Activated T-helper 1 cell treated with anti-CD3 and anti-CD28 coated beads, Interleukin-12 subunit alpha, Interleukin-12 subunit beta, Interleukin-2, Interleukin-4 antibody, amounts not matched to agents 30 ng/mL and 10 ng/mL and 1 ng/mL, durations not matched to agents 14 hours and 24 hours and 36 hours (primary cell): ENCODE measurements at places on chromosomes 7 and 10.

DNA sequence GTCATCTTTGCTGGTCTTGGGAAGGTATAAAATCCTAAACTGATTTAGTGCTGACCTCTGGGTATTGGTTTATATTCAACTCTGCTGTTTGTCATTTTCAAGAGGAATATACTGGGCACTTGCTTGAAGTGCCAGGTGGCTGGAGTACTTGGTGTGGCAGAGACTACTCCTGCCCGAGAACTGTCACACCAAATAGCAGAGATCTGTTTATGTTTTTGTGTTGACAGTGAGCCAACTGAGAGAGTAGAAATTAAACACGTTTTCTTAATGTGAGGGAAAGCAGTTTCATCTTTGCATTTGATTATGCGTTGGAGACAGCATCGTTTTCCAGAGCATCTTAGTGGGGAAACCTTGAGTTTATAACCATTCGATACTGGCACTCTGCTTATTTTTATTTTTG, 174.4 kb downstream of the CDCA7L start:
- DNase-seq: no peak

GRCh38 chr7:38311329-38311937, 38.0 kb upstream of the TARP start:
- DNase-seq: no peak

GRCh38 chr10:131548176-131548575, 236.7 kb upstream of the TCERG1L start:
- DNase-seq: no peak

DNA sequence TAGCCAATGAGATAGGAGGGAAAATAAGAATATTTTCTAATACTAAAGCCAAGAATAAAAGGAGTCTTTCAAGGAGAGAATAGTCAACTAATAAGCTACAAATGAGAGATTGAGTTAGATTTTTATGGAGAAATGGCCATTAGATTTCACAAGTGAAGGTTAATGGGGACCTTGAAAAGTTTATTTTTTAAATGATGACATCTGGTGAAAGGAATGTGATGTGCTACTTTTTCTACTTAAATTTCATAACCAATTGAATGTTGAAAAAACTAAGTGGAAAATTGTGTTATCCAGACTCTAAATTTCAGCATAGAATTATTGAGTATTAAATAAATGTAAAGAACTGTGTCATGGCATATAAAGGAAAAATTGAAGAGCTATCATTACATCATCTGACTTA, 125.7 kb downstream of the TSPAN12 start:
- DNase-seq: no peak

GRCh38 chr10:22505911-22506685, 160.8 kb downstream of the SPAG6 start:
- DNase-seq: peak; percentile 12

DNA sequence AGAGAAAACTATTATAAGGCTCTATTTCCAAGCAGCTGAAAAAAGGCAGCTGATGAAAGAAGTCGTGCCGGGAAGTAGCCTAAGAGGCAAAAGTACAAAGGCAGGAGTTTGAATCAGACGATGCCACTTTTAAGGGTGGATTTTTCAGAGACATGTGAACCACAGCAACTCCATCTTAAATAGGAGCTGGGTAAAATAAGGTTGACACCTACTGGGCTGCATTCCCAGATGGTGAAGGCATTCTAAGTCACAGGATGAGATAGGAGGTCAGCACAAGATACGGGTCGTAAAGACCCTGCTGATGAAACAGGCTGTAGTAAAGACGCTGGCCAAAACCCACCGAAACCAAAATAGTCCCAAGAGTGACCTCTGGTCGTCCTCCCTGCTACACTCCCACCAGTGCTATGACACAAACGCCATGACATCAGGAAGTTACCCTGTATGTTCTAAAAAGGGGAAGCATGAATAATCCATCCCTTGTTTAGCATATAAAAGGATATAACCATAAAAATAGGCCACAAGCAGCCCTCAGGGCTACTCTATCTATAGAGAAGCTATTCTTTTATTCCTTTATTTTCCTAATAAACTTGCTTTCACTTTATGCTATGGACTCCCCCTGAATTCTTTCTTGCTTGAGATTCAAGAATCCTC, 45.5 kb upstream of the PRSS1 start:
- no peak for DNase-seq

GRCh38 chr7:552868-553635, 33.4 kb upstream of the PDGFA start:
- DNase-seq: no peak

GRCh38 chr10:73897693-73898092, 13.2 kb upstream of the PLAU start:
- DNase-seq: no peak

GRCh38 chr10:62305813-62306212, 37.2 kb upstream of the RTKN2 start:
- DNase-seq: no peak

DNA sequence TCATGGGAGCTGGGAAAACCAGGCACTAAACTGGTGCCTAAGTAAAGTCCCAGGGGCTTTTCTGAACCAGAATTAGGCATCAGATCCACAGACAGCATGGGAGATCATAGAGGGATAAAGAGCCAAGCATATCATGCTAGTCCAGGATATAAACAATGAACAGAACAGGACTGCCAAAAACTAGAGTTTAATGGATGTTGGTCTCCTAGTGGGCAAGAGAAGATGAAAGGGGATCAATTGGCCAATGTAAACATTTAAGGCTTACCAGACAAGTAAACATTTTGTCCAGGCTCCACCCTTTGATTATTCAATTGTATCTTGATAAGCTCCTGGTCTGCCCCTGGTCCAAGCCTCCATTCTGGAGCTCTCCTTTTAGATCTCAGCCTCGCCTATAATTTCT, 18.9 kb downstream of the MACC1 start:
- DNase-seq: no peak

GRCh38 chr7:132779164-132779563, 202.9 kb upstream of the PLXNA4 start:
- no peak for DNase-seq

- peak; percentile 20 for DNase-seq
These were observed 41.2 kb upstream of the VCL start for GRCh38 chr10:73956476-73957359.

GRCh38 chr10:71036297-71036966, 148.1 kb upstream of the PCBD1 start:
- no peak for DNase-seq

DNA sequence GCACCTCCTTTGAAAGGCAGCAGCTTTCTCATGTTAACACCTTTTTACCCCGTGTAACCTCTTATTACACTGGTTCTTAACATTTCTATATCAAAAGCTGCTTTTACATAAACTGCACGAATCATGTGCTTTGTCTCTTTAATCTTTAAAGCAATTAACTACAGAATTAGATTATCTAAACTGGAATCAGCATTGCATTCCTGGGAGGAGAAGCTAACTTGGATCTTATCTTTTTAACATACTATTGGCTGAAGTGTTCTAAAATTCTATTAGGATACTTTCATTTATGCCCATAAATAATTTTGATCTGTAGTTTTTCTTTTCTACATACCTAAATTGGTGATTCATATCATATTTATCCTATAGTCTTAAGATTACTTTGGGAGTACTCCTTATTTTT, 428.4 kb upstream of the IGFBP3 start:
- DNase-seq: no peak

- DNase-seq: no peak
These were observed 113.1 kb downstream of the ZMIZ1 start for GRCh38 chr10:79181698-79182521.

- DNase-seq: no peak
These were observed 106.1 kb downstream of the TNS3 start for GRCh38 chr7:47475880-47476227.

DNA sequence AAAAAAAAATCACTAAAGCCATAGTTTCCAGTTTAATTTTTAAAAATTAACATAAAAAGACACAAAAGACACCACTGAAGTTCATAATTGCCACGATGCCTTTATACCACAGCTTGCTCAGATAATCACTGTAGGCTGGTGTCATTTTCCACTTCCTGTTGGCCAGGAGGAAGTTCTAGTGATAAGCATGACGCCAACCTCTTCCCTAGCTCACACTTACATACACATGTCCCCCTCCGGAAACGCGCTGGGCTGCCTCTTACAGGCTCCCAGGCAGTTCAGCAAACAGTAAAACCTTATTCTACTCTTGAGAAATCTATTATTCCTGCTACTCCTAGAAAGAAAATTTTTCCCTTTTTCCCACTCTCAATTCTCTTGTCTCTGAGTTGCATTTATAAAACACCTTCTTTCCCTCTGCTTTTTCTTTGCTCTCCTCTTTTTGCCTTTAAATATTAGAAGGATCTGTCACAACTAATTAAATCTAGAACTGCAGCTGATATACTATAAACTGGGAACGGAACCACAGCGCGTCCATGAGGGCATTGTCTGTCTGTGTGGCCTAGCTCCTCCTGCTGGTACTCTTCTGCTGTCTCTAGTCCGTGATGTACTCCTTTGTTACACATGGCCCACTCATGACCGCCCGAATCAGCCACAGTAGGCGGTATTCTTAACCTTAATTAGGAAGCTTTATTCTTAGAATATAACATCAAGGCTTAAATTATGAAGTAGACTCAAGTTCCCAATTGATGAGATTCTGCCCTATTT, 664.9 kb downstream of the CNTNAP2 start:
- DNase-seq: no peak

DNA sequence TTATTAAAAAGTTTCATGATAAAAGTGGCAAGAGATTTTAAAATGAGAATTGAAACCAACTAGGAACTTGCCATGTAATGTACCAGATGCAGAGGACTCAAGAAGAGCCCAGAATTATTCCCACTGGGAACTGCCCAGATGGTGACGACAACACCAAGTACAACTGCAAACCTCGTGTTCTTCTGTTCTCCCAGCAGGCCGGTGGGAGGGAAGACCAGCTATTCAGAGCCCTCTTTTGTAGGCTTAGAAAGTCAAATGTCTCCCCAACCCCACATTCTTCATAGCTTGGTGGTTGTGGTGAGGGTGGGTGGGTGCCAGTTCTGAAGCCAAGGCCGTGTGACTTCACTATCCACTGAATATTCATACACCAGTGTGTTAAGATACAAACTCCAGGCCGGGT, 54.3 kb upstream of the ITGB1 start:
- no peak for DNase-seq

DNA sequence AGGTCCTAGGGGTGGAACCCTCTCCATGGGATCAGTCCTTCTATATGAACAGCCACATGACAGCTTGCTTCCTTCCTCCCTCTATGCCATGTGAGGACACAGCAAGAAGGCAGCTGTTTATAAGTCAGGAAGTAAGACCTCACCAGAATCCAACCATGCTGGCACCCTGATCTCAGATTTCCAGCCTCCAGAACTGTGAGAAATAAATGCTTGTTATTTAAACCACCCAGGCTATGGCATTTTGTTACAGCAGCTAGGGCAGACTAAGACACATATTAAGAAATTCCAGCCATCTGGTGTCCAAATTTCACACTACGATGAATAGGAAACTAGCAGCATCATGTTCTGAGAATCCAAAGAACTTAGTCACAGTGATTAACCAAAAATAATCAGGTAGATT, 140.1 kb downstream of the ZFAND4 start:
- no peak for DNase-seq

- no peak for DNase-seq
These were observed 84.4 kb upstream of the TNS3 start for GRCh38 chr7:47666164-47666862.

DNA sequence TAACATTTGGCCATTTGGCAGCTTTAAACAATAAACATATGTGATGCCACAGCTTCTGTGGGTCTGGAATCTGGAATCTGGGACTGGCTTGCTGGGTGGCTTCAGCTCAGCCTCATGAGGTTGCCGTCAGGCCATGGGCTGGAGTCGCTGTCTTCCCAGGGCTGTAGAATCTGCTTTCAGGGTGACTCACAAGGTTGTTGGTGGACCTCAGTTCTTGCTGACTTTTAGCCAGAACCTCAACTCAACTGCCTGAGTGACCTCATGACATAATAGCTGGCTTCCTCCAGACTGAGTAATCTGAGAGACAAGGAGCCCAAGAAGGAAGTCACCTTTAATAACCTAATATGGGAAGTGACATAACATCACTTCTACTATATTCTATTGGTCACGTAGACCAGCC, 44.6 kb upstream of the TSPAN13 start:
- DNase-seq: no peak

DNA sequence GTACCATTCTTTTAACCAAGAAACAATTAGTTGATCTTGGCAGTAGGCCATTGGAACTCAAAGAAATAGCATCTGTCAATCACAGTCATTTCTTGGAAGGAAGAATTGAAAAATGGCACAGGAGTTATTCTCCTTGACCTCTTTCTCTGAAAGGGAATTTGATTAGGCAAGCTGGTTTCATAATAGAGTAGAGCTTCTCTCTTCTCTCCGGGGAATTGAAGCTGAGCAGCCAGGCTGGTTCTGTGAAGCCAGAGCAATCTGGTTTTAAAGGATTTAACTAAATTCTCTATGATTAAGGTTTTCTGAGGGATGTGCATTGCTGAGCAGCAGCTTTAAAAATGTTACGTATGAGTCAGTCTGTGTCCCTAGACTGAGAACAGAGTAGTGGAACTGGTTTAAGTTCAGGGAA, 70.2 kb downstream of the AHCYL2 start:
- no peak for DNase-seq

- no peak for DNase-seq
These were observed 32.4 kb downstream of the TACC2 start for GRCh38 chr10:122021379-122021778.

- DNase-seq: no peak
These were observed 27.8 kb downstream of the COA1 start for GRCh38 chr7:43701500-43701854.

DNA sequence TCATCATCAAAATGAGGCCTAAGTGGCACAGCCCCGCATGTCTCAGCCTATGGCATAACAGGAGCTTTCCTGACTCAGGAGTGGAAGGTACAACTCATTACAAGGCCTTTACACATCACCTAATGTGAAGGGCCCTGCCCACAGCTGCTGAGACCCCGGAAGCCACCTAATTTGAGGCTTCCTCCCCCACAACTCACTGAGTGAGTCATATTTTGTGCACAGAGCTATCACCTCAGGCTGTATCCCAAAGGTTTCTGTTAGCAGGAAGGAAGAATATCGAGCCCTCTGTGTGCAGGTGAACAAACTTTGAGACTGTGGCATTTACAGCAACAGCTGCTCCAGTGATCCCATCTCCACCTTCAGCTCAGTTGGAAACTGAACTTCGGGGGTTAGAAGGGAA, 20.6 kb downstream of the HTR5A start:
- DNase-seq: peak; percentile 10

GRCh38 chr10:114520453-114520852, 116.2 kb upstream of the AFAP1L2 start:
- DNase-seq: no peak

DNA sequence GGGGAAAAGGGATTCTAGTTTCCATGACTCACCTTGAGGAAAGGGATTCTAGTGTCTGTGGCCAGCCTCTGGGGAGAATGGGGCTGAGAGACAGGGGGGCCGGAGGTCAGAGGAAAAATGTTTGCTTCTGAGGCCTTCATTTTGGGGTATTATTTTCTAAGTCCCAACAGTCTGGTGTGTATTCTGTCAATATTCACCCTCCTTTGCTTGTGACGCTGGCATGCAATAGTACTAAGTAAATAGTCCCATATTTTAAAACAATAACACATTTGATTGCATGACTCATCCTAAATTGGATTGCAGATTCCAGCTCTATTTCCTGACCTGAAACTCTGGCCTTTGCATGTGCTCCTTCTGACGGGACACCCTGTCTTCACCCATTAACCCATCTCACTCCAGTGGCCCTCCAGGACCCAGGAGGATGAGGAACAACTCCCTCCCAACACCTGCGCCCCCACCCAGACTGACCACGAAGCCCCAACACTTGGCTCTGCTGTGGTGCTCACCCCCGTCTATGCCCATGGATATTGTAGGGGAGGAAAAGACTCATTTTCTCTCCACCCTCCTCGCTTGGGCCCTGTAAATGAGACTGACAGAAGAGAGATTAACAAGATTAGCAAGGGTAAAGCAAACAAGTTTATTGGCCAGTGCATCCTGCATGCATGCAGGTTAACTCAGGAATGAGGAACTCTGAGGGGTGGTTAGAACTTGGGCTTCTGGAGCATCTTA, 495.6 kb upstream of the KLF6 start:
- no peak for DNase-seq
